Left colon (tissue), 2 donors: ENCODE measurements at places on chromosomes 13 and 19. TPM values are rescaled to one million over a fixed set of nuclear protein-coding genes. Genes with fewer than 3 reads are reported as not detected.

DNA sequence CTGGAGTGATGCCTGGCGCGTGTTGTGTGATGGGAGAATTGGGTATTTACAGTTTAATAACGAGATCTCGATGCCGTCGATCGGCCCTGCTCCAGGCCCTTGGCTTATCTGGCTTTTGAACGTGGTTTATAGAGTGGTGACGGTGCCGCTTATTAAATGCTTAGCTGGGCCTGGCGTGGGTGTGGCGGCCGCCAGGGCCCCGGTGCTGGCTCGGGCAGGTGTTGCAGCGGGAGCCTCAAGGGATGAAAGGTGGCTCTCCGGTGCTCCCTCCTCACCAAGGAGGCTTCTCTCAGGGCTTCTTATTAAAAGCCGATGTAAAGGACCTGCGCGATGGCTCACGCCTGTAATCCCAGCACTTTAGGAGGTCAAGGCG is 173.8 kb downstream of the KDM4B start:
- DNase-seq: no peak

FRY gene
- 10.3 TPM for total RNA-seq

DNA sequence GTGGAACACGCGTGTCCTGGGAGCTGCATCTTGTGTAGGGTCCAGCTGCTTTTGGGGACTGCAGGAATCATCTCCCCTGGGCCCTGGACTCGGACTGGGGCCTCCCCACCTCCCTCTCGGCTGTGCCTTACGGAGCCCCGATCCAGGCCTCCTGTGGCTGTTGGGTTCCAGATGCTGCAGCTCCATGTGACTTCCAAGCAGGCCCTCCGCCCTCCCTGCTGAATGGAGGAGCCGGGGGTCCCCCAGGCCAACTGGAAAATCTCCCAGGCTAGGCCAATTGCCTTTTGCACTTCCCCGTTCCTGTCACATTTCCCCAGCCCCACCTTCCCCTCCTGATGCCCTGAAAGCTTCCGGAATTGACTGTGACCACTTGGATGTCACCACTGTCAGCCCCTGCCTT is 6.2 kb upstream of the PGLS start:
- DNase-seq: no peak

SIGLEC14 gene
- total RNA-seq: 0.55 TPM

NAPSA gene
- total RNA-seq: 0.55 TPM

APOC4 gene
- total RNA-seq: not detected

GRCh38 chr13:43786766-43787517 is at the start of gene ENOX1:
Gene ENOX1 (minus strand): TSS chr13:43786972.
- peak; percentile 38 for DNase-seq

GRCh38 chr19:50796128-50796633 is 6.0 kb downstream of the ACP4 start:
- no peak for DNase-seq

GRCh38 chr19:41192574-41193429 is at the start of gene CYP2S1:
Gene CYP2S1 (plus strand): TSS chr19:41193219. CDS start chr19:41193265, 46 bp downstream.
- DNase-seq: peak; percentile 80
